Fibroblast of gingiva (primary cell): ENCODE measurements at places on chromosomes 5 and 9.
A peak's percentile ranks its signal among the peaks of the same experiment; 100 is the strongest.

DNA sequence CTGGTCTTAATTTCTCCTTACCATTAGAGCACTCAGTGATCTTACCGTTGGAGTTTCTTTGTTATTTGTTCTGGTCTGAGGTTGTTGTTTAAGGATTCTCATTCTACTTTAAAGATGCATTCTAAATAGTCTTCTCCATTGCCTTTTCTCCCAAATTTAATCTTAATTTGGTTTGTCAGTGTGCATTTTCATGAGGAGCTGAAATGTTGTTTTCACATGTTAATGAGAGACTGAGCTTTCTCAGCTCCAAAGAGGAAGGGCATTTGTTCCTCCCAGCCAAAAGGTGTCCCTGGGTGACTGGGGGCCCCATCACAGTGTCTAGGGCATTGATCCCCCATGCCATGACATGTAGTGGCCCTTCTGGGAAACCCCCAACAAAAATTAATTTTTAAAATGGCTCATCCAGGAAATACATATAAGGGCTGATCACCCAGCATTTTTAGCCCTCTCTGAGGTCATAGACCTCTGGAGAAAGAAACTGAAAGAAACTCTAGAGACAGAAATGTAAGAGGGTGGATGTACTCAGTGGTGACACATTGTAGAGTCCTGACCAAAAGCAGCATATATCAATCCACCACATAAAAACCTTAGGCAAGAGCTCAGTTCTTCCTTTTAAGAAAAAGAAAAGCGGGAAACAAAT is 240.4 kb upstream of the RAI14 start:
- DNase-seq: no peak

- DNase-seq: no peak
Observed at GRCh38 chr9:11872471-11872870, 820.7 kb upstream of the TYRP1 start.

DNA sequence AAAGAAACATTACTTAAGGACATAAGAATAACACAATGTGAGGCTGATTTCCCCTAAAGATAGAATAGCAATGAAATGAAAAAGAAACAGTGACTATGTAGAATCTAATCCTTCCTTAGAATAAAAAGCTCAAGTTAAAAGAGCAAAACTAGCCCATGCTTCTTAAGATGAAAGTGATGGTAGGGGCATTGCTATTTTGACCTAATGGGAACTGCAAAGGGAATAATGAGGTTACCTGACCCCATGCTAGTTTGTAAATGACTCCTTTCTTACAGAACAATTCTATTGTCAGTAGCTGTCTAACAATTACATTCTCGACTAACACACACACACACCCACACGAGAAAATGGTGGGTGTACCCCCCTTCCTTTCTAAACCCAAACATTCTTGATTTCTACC is 575.8 kb downstream of the CSNK1G3 start:
- no peak for DNase-seq

DNA sequence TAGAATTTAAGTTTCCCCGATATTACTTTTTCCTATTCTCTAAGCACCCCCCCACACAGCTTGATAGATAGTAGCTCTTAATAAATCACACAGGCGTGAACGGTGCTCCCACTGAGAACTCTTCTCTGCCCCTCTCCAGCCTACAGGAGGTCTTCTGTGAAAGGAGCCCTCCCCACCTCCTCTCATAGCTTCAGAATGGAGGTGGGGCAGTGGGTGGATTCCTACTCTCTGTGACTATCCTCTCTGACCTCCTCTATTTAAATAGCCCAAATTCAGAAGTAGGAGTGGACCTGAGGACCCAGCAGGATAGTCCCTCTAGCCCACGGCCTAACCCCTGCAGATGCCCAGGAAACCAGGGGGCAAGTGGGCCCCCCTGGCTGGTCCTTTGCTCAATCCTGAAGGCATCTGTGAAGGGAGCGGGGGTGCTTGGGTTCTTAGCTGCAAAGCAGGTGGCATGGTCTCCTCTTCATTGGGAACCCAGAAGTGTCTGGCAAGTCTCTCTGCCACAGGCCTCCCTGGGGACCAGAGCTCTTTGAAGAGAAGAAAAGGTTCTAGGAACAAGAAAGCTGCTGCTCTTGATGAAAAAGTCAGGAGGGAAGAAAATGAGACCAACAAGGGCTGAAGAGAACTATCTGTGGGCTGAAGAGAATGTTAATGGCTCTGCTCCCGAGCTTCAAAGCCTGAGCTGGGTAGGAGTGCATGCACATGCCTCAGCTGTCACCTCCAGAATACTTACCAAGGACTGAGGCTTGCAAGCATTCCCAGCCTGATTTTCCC is 21.1 kb upstream of the HSPA9 start:
- DNase-seq: no peak

GRCh38 chr5:170623576-170624181 is 119.9 kb downstream of the KCNIP1 start:
- peak; percentile 38 for DNase-seq

DNA sequence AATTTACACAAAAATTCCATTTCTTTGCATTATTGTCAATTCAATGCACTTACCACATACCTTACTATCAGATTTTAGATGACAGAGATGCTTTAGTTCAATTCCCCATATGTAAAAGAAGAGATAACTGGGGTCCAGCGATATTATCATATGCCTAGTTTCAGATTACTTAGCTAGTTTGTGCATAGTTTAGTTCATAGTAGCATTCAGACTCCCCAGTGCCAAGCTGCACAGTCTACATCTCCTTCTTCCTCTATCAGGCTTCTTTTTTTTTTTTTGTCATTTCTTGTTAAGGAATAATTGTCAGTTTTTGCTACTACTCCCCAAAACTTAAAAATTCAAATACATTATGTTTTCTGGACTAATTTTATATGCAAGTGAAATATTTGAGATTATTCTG is 175.0 kb downstream of the SSBP2 start:
- DNase-seq: no peak

DNA sequence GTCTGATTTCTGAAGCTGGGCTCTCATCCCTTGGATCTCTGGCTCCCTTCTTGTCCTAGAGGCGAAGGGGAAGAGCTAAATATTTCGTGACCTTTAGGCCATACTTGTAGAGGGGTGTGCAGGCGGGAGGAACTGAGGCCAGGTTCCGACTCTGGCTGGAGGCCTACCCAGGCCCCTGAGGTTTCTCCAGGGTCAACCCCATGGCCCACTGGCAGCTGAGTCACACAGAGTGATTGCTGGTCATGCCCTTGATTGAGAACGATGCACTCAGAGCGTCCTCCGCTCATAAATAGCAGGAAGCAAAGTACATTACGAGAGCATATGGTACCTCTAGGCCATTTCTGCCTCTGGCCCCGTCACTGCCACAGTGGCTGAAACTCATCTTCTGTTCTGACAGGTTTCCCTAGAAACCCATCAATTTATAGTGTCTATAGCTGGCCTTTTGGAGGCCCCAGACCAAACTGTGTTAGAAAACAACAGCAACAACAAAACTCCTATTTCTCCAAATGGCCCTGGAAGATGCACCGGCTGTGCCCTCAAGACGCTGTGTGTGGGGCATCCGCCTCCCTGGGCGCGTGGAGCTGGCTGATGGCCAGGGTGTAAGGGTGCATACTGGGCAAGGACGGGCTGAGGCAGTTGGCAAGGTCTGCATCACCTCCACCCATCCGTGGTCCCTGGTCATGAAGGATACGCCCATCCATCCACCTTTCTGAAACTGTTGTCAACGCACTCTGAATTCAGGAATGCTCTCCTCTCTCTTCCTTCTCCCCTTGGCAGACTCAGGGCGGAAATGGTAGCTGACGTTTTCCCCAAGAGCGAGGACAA is 32.9 kb upstream of the FCN1 start:
- DNase-seq: no peak

DNA sequence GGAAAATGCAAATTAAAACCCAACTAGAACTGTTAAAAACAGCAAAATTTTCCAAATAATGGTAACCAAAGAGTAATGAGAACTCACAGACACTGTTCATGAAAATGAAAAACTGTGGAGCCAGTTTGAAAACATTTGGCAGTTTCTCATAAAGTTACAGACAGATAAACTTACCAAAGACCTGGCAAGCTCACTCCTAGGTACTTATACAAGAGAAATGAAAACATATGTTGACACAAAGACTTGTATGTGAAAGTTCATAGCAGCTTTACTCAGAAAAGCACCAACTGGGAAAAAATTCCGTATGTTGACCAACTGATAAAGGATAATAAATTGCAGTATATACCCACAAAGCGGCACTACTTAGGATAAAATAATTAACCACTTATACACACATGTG is 10.3 kb downstream of the ZNF782 start:
- DNase-seq: peak; percentile 39

GRCh38 chr5:6419340-6419852 is 29.3 kb upstream of the UBE2QL1 start:
- no peak for DNase-seq

GRCh38 chr5:75091597-75091996 is 39.2 kb upstream of the GCNT4 start:
- DNase-seq: no peak

DNA sequence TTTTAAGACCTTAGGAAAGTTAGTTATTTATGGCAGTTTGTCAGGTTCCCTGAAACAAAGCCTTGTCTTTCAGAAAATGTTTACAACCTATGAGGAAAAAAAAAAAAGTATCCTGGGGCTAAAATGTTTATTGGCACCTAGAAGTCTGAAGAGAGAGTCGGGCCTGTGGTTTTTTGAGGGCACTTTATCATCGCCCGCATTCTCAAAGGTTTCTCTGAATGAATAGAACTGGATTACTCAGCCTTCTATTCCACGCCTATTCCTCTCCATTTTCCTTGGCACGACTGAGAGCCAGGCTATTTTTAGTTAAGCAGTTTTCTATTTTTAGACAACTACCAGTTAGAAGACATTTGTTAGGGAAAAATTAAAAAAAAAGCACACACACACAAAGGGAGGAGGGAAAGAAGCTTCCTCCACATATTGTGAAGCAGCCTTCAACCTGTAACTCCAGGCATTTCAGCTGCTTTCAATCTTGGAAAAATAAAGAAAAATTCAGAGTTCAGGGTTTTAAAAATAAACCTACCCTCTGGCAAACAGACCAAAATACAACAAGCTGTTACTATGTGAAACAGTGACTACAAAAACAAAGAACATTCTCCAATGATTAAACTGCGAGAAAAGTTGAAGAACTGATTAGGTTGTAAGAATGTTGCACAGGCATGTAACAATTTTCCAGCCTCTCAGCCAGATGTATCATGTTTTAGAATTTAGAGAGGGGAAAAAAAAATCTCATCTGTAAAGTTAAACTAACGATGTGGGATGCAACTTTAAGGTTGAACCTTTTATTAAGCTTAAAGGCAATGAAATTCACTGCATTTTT is 97.0 kb downstream of the MEF2C start:
- peak; percentile 92 for DNase-seq

GRCh38 chr9:83422527-83422926 is 115.7 kb downstream of the FRMD3 start:
- peak; percentile 66 for DNase-seq

- DNase-seq: peak; percentile 13
Observed at GRCh38 chr9:114166614-114167572, 11.6 kb downstream of the COL27A1 start.

DNA sequence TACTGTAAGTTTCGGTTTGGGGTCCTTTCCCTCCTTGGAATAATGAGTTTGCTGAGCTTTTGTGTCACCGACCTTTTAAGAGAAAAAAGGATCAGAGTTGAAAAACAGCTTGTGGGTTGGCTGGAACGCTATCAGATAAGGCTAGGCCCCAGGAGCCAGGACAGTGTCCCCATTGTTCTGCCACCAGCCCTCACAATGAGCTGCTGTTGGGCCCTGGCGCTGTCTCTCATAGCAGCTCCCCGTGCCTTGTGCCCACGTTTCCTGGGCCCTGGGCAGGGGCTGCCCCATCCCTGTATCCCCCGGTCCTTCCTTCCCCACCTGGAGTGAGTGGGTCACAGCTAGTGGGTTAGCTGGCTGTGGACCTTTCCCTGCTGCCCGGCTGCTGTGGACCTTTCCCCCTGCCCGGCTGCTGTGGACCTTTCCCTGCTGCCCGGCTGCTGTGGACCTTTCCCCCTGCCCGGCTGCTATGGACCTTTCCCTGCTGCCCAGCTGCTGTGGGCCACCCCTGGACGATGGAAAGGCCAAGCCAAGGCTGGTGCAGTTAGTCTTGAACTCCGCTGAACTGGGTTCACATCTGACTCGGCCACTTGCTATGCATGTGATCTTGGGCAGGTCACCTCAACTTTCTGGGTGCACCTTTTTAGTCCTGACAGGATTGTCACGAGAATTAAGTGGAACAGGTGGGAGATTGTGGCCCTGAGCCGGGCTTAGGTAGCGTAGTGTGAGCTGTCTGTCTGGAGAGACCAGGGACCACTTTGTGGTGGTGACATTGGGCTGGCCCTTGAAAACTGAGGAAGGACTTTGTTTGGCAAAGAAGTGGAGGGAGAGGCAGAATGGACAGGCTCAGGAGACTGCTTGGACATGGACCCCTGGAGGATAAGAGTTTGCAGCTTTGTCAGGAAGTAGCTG is 99.5 kb downstream of the DAB2IP start:
- no peak for DNase-seq

DNA sequence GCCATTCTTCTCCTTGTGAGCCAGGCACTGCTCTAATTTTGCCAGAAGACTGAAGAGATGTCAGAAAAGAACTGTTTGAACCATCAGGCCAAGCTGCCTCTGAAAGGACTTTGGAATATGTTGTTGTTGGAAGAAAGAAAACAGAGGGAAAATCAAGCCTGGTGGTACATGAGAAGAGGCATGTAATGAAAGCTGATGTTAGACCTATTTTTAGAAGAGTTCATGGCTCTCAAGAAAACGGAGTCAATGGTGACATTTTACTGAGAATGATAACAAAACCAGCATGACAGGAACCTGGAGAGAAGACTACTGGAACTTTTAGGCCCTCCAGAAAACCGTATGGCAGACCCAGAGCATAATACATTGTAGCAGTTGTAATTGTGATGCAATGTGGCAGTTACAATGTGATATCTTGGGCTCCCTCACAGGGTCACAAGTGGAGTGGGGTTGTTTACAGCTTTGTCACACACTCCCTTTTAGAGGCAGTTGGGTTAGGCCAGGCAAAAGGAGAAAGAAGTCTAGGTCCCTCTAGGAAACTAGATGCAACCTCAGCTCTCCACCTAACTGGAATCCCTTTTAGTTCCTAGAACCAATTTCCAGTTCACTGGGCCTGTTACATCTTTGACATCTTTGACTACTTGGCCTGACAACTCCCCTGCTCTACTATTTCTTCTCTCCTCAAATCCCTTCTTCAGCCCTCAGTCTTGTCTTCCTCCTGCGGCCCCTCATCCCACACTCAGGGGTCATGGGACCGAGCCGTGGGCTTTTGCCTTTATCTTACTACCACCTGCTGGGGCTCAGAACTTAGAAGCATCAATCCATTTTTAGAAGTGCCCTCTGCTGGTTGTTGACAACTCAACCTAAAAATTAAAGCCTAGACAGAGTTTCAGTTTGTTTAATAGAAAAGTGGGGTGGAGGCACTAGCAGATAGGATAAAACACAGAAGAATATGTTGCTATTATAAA is 61.2 kb upstream of the JAK2 start:
- peak; percentile 17 for DNase-seq

DNA sequence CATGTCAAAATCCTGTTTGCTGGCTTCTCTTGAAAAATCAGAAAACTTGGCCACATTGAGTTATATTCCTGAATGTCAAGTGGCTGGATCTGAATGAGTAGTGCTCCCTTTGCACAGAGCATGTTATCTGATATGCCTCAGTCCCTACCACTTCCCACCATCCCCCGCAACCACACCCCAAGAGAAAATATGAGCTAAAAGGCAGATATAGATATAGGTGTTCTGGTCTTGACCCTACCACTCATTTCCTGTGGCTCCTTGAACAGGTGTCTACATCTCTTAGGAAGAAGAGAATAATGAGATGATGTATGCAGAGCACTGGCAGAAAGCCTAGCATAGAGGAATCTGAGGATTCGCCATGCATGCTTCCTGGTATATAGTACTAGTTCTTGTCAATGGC is 6.6 kb upstream of the CYSTM1 start:
- DNase-seq: no peak

GRCh38 chr9:37812773-37813379 is 12.3 kb downstream of the DCAF10 start:
- DNase-seq: no peak
